ENCODE measurements at places on chromosomes 1 and 21.

DNA sequence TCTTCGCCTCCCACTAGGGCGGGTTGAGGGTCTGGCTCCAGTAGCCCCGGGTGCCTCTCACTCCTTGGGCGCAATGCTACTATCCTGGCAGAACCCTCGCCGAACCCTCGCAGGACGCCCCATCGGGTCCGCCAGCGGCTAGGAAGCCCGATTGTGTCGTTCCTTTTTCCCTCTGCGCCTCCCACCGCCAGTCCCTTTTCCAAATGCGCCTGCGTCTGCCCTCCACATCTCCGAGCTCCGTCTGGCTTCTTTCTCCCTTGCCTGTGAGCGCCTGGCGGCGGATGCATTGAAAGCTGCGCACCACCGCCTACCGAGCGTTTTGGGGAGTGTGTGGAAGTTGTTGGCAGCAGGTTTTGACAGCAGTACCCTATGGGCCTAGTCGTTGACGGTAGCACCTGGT, 1.0 kb upstream of the DIRAS3 start:
- no peak for DNase-seq

- DNase-seq: no peak
Observed at GRCh38 chr1:152112101-152112884, 3.0 kb downstream of the TCHH start.

DNA sequence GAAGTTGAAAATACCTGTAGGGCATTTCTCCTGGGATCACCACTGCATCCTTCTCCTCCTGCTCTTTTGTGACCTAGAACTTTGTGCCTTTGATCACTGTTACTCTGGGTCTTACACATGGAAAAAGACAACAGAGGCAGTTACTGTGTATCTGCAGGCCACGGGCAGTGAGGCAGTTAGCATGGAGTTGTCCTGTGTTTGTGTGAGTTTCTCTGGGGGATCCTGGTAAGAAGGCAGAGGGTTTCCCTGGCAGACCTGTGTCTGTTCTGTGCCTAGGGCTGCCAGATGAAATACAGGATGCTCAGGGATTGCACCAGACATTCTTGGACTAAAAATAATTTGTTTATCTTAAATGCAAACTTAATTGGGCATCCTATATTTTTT, 44.4 kb upstream of the SCCPDH start:
- no peak for DNase-seq

GRCh38 chr1:96995351-96995750, 273.8 kb downstream of the PTBP2 start:
- no peak for DNase-seq

- DNase-seq: no peak
Observed at GRCh38 chr1:92709738-92710137, 75.2 kb downstream of the EVI5 start.

GRCh38 chr1:28718586-28719331, 18.0 kb upstream of the YTHDF2 start:
- DNase-seq: no peak

DNA sequence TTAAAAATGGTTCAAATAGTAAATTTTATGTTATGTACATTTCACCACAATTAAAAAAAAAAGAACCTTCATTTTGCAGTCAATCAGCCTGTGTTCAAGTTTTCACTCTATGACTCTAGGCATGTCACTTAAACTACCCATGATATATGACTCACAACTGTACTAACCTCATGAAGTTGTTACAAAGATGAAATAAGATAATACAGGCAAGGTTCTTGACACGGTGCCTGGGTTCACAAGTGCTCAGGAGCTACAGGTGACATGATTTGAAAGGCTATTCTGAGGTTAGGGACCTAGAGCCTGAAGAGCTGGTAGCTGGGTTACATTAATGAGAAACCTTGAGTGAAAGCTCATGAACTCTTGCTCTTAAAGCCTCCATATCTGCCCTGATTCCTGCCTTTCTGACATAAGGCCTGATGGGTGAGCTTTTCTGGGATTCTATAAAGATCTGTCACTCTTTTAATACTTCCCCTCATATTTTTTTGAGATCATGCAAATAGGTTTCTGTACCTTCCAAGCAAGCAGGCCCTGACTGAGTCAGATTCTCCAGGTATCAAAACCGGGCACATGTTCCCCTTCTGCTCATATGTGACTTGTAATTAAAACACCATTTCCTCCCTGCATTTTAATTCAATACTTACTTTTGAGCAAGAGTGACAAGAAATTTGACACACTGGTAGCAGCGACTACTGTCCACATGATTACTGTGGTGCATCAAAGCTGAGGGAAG, 34.0 kb downstream of the PCSK9 start:
- no peak for DNase-seq

- no peak for DNase-seq
Observed at GRCh38 chr1:46544561-46545240, 6.7 kb downstream of the KNCN start.

DNA sequence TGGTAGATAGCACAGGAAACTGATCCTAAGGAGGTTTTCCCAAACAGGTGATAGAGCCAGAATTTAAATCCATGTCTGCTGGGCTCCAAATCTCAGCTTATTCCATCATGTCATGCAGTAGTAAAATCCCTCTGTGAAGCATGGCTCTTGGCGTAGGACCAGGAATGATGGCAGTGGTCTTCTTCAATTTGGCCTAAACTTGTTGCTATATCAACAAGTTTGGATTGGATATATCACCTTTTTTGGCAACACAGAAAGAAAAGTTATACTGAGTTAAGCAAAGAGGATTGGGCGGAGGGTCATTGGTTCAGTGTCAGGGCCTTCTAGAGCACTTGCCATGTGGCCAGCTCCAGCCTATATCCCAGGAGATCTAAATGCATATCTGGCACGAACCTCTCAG, 52.2 kb downstream of the FGGY start:
- DNase-seq: no peak

GRCh38 chr1:215132156-215132555, 49.6 kb downstream of the KCNK2 start:
- DNase-seq: no peak

DNA sequence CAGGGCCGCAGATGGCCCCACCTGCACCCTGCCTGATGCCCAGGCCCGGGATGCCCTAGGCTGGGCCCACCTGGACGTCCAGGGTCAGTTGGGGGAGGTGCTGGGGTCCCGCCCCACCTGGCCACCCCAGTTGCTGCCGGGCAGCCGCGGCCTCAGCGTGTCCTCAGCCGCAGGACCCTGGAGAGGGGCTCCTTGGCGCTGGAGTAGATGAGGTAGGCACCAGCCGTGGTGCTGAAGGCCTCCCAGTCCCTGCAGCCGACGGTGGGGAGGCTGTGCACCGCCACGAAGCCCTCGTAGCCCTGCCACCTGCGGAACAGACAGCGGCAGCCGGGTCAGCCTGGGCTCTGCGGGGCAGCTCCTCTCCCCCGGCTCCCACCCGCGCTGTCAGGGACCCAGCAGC, 40.4 kb downstream of the KRTAP10-1 start:
- no peak for DNase-seq

- DNase-seq: no peak
Observed at GRCh38 chr21:40155563-40155962, 288.3 kb downstream of the PCP4 start.

GRCh38 chr1:224809137-224809536, 120.3 kb upstream of the DNAH14 start:
- DNase-seq: no peak

- DNase-seq: no peak
Observed at GRCh38 chr1:33462405-33463164, 9.9 kb upstream of the ZSCAN20 start.
